ENCODE measurements at places on chromosomes 4 and X. TPM values are rescaled to one million over a fixed set of nuclear protein-coding genes. Genes with fewer than 3 reads are reported as not detected.

Gene S100P
- not detected for total RNA-seq

Gene TRIML2
- not detected for total RNA-seq

Gene PDE6B
- 2.7 TPM for total RNA-seq

GRCh38 chr4:82761229-82761628 is 37.4 kb downstream of the SCD5 start:
- H3K4me1 ChIP-seq, result no peaks in the 10 kb centered on the region
- no peak overlapping the region for H3K4me3 ChIP-seq
- H3K27me3 ChIP-seq, result peaks cover 35% of the 10 kb centered on the region

- peaks cover 3% of the 10 kb centered on the region for H3K4me1 ChIP-seq
- no peaks in the 10 kb centered on the region for H3K36me3 ChIP-seq
- DNase-seq, result no peak
- H3K27ac ChIP-seq, result no peak overlapping the region
- no peaks in the 10 kb centered on the region for H3K27me3 ChIP-seq
- no peak overlapping the region for H3K4me3 ChIP-seq
Observed at GRCh38 chrX:19725641-19726040, 161.8 kb downstream of the SH3KBP1 start.

- no peak for DNase-seq
- H3K4me3 ChIP-seq, result no peak overlapping the region
- no peaks in the 10 kb centered on the region for H3K27me3 ChIP-seq
- no peaks in the 10 kb centered on the region for H3K36me3 ChIP-seq
- no peak overlapping the region for H3K27ac ChIP-seq
Observed at GRCh38 chr4:127523369-127523768, 109.4 kb upstream of the INTU start.

Data from left ventricle myocardium inferior (tissue), 1 donor.